Heart left ventricle (tissue), 16 donors: ENCODE measurements at places on chromosomes 7 and 10. TPM values are rescaled to one million over a fixed set of nuclear protein-coding genes. Genes with fewer than 3 reads are reported as not detected.

The CYP3A4 gene
- not detected for total RNA-seq

The RUFY2 gene
- total RNA-seq = 8.9 TPM

The TLX1 gene
- total RNA-seq = 0.94 TPM

The FLNC gene
- 2,649 TPM for total RNA-seq

The IL6 gene
- total RNA-seq = 1.1 TPM

- DNase-seq = no peak
Measured at GRCh38 chr7:15854841-15855524, 168.5 kb upstream of the MEOX2 start.

GRCh38 chr7:139457153-139457946, 26.1 kb downstream of the KLRG2 start:
- DNase-seq = no peak

DNA sequence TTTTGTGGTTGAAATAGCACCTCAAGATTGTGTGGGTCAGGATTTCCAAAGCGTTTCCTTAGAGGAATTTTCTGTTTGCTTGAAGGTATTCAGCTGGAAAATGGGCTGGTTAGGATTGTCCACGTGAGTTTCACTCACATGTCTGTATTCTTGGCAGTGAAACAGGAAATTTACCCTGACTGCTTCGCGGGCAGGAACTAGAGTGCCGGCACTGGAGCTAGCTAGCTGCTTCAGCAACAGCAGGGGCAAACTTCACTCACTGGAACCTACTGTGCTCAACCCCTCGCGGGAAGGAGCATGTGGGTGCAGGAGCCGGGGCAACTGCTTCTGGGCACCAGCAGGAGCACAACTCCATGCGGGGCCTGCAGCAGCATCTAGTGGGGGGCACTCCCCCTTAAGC, 38.0 kb upstream of the RTKN2 start:
- no peak for DNase-seq

GRCh38 chr7:155414547-155415492, 43.1 kb upstream of the EN2 start:
- DNase-seq = no peak

DNA sequence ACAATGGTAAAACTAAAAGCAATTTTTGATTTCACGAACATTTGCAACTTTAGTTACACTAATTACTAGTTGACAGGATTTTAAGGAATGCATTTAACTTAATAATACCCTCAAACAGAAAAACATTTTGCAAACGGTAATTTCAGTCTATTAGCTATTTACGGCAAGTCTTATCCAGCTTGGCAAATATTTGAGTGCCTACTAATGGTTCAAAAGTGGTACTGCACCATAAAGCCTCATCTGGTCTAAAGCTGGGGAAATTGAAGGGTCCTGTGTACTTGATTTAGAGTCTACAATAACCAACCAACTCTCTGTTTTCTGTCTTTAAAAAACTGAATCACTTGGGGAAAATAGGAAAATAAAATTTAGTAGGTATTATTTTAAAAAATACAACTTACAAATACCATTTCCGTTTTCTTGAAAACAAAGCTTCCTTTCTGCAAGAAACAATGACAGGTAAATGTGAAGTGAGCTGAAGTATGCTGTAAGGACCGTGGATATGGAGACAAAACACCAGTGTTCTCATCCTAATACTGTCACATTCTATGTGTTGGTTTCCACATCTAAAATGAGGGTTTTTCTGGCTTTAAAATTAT, 142.3 kb downstream of the VPS50 start:
- DNase-seq = no peak

DNA sequence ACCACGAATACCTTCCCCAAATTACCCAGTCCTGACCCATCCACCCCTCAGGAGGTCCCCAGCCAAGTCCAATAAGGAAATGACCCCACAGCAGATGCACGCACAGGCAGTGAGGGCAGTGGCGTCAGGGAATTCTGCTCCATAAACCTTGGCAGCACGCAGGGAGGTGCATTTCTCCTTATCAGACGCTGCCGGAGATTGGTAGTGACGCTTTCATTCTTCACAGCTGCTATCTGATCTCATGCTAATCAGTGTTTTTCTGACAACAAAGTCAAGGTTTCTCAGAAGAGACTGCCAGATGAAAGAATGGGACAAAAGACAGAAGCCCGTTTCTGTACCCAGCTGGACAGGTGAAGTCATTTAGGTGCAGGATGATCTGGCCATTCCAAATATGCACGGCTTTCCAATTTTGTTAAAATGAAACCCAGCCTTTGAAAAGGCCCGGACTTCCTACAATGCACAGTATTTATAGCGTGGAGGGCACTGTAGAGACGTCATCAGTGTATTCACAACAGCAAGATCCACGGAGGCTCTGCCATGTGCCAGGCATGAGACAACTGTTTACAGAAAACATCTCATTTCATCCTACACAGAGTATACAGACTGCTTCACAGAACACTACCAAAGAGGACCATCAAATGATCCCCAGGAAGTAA, 35.3 kb downstream of the DIP2C start:
- no peak for DNase-seq

- DNase-seq = no peak
Measured at GRCh38 chr7:141563956-141564623, 12.9 kb downstream of the AGK start.

- DNase-seq = no peak
Measured at GRCh38 chr7:119900996-119901672, 371.8 kb upstream of the KCND2 start.

DNA sequence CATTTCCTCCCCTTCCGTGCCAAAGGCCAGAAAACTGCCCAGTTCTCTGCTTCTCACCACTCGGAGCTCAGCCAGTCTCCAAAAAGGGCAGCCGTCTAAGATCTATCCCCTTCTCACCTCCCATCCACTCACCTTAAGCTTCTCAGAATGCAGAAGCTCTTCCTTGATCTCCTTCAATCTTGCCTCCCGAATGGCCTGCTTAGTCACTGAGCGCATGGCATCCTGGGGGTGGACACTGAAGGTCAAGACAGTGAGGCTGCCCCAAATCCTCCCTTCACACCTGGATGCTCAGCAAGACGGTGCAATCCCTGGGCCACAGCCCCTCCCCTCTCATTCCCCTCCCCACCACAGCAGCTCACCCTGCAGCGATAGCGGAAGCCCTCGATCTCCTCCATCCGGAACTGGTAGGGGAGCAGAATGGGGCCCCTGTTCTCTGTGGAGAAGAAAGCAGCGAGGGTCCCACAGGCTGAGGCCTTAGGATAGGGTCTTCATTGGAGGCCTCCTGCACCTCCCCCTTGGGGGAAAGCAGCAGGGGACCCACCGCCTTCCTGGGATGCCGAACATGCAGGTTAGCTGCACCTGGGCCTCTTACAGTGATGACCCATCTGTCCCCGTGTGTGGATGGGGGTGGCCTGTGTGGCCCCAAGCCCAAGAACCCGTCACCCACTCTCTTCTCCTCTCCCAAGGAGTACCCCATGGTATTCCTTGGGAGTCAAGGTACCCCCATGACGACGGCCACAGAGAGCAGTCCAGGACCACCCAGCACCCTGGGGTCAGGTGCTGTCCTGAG, 4.7 kb downstream of the DDX56 start:
- no peak for DNase-seq

- DNase-seq = no peak
Measured at GRCh38 chr10:96279191-96279641, 7.8 kb upstream of the BLNK start.

DNA sequence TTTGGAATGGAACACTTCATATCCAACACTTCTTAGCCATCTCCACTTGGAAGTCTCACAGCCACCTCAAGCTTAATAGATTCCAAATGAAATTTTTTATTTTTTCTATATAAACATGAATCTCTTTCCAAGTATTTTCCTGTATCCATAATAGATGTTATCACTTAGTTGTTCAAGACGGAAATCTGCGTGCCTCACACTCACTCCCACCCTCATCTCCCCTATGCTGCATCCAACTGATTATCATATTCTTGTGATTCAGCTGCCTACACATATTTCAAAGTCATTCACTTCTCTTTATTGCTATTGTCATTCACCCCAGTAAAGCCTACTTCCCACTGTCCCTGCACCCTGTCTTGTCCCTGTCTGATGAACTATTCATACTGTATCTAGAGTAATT, 70.2 kb upstream of the MKX start:
- DNase-seq = no peak
